ENCODE measurements at places on chromosomes 16 and 17.

GRCh38 chr16:82045465-82045864 lies 10.4 kb downstream of the HSD17B2 start:
- no peak for DNase-seq

DNA sequence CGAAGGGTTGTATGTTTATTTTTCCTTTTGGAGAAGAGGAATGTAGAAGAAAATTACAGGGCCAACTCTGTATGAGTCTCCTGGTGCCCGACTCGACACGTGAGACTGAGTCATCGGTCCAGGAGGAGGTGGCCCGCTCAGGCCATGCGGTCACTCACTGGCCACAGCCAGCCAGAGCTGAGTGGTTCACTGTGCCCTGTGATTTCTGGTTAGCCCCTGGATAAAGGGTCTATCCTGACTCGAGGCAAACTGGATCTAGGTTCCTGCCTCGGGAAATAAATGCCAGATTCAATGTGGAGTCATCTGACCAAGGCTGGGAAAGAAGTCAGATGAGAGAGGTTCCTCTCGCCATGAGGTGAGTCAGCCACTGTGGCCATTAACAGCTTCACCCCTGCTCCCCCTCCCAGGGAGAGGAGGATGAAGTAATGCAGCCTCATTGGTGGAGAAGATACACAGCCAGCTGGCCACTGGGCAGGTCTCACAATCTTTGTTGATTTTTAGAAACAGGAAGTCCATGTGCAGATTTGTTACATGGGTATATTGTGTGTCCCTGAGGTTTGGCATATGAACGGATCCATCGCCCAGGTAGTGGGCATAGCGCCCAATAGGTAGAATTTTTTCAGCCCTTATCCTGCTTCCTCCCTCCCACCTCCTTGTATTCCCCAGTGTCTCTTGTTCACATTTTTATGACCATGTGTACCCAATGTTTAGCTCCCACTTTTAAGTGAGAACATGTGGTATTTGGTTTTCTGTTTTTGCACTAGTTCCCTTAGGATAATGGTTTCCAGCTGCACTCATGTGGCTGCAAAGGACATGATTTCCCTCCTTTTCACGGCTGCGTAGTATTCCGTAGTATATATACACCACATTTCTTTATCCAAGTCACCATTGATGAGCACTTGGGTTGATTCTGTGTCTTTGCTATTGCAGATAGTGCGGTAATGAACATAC lies 21.7 kb upstream of the USP36 start:
- no peak for DNase-seq

GRCh38 chr16:51359141-51359955 lies 208.3 kb upstream of the SALL1 start:
- DNase-seq, result no peak

DNA sequence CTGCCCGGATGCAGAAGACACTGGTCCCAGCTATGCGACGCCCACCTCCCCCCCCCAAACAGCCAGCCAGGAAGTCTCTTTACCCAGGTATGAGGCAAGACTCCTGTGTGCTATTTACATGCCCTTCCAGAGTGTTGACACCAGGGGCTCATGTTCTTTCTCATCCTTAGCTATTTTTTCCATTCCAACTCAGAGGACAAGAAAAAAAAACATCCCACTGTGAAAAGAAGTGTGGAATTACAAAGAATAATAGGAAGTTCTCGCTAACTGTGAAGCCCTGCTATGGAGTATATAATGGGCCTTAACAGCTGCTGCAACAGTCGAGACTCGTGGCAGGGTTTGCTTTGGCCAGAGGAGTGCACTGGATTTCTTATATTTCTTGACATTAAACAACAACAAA lies 584.9 kb downstream of the CDH13 start:
- DNase-seq, result no peak

DNA sequence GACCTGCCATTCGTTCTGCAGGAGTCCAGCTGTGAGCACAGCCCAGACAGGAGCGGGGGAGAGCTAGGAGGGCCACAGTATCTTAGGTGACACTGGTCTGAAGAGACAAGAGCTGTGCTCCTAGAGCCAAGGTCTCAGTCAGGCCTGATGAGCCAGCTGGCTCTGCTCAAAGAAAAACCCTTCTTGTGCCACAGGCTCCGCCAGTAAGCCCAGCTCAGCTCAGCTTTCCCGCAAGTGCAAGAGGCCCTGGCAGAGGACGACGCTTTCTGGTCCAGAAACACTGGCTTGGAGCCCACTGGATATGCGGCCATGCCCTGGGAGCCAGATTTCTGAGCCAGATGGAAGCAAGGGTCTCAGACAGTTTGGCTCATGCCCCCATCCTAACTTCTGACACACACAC lies 23.9 kb downstream of the PEMT start:
- no peak for DNase-seq

DNA sequence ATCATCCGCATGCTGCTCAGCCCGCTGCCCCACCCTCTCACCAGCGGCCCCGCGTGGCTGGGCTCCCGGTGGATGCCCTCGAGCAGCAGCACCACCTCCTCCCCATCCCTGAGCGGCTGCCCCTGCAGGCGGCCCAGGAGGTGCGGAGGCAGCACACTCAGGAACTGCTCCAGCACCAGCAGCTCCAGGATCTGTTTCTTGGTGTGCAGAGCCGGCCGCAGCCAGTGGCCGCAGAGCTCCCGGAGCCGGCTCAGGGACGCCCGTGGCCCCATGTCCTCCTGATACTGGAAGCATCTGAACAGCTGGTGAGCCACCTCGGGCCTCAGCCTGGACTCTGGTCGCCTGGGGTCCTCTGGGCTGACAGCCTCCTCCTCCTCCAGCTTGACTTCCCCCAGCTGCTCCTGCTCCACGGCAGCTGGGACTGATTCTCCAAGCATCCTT lies 6.6 kb downstream of the ZSCAN10 start:
- no peak for DNase-seq

GRCh38 chr16:71214746-71215381 lies 15.7 kb downstream of the HYDIN start:
- DNase-seq, result no peak

- no peak for DNase-seq
Observed at GRCh38 chr17:17719966-17720543, 38.8 kb downstream of the RAI1 start.

- no peak for DNase-seq
Observed at GRCh38 chr17:82060001-82060380, 5.6 kb downstream of the DUS1L start.

- DNase-seq, result peak; percentile 36
Observed at GRCh38 chr17:72539981-72540897, 419.4 kb downstream of the SOX9 start.

DNA sequence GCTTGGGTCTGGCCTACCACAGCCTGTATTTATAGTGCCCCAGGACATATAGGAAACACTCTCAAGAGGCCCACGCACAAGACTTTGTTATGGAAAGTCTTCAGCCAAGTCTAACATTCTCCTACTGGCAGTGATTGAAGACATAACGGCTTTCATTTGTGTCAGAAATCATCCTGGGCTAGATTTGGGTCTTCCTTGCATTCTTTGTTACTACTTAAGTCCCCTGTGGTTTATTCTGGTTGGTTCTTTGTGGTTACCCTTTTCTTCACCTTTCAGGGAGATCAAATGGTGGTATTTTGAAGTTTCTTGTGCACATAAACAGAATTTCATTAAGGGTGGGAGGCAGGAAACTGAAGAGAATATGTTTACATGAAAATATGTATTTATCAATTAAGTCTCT lies 37.7 kb downstream of the REXO5 start:
- no peak for DNase-seq

- no peak for DNase-seq
Observed at GRCh38 chr16:12356632-12357340, 380.3 kb downstream of the SNX29 start.

DNA sequence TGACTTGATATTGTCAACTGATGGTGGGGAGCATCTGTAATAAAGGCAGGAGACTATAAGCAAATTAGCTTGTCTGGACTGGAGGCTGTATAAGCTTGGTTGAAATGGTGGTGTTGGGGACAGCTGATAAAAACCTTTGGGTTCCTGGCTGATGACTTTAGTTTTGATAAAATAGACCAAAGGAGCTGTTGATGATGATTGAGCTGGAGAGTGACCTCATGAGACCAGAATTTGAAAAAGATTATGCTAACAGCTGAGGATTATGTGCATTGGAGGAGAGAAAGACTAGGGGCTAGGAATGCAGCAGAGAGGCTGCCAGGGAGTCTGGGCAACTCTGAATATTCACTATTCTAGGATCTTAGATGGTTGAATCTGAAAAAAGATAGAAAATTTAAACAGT lies 8.7 kb upstream of the CDC27 start:
- no peak for DNase-seq

DNA sequence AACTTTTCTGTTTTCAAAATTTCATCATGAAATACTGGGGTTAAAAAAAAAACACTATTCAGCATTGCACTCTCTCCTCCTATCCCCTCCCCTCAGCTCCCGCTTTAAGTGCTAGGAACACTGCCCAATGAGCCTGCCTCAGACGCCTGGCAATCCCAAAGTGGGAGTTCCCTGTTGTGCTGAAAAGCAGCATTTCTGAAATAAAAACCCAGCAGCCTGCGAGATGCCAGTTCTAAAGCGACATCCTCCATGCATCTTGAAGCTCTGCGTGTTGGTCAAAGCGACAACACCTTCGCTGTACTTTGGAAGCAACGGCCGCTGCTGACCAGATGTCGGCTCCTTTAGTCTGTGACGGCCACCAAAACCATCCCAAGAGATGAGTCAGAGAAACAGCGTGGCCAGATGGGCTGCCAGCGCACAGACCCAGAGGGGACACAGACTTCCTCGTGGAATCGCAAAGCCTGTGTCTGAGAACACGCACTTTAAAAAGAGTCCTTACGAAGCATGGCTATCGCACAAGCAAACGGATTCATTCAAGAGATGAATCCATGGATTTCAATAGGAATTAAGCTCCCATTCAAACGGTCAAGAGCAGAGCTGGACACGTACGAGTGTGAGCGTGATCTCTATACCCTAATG lies 32.8 kb downstream of the FBXO31 start:
- no peak for DNase-seq

DNA sequence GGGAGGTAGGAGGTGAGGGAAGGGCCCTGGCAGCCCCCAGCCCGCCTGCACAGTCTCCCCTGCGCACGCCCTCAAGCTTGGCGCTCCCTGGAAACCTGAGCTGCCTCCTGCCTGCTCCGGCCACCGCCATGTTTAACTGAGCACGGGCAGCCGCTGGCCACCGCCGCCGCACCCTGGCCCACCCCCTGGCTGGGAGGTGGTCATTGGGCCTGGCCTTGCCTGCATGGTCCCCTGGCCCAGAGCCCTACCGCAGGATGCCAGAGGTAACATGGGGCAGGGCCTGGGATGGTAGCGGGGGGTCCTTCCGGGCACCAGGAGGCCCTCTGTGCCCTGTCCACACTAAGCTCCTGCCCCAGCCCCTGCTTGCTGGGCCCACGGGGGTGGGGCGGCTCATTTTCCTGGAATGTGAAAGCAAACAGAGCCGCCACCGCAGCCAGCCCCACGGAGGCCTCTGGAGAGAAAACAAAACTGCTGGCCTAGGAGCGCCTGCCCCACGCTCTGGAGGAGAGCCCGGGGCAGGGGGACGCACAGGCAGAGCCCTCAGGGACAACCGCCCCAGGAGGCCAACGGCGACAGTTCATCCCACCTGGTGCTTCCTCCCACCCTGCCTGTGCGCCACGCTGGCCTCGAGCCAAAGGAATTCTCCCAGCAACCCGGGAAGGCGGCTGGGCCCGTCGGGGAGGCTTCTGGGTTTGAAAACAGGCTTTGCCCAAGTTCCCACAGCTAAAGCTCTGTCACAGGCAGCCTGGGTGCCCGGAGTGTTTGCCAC lies 8.9 kb downstream of the NHERF2 start:
- DNase-seq, result no peak

- no peak for DNase-seq
Observed at GRCh38 chr16:67238806-67239470, 8.3 kb downstream of the FHOD1 start.

GRCh38 chr17:82447876-82448275 lies 2.7 kb downstream of the CYBC1 start:
- DNase-seq, result no peak

GRCh38 chr17:79930877-79931816 lies 91.9 kb upstream of the CBX4 start:
- DNase-seq, result no peak

DNA sequence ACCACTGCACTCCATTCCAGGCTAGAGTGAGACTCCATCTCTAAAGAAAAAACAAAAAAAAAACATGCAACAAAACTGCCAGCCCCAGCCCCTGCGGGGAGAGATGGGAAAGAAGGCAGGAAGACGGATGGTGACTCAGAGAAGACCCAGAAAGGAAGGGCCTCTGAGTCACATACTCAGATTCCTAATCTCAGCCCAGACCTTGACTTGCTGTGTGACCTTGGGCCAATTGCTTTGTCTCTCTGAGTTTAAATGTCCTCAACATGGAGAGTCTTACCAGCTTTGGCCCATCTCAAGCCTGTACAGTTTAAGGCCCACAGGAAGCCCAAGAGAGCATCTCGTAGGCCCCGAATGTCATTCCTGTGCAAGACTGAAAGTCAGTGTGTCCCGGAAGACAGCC lies 86.5 kb upstream of the LHX1 start:
- DNase-seq, result no peak
